ENCODE measurements at places on chromosomes 11 and 22. TPM values are rescaled to one million over a fixed set of nuclear protein-coding genes. Genes with fewer than 3 reads are reported as not detected.

The SMDT1 gene
- 59.9 TPM for total RNA-seq

The DEFB131B gene
- total RNA-seq = not detected

The PKNOX2 gene
- total RNA-seq = not detected

The MUC5B gene
- not detected for total RNA-seq

The CFAP300 gene
- not detected for total RNA-seq

The OR52B6 gene
- not detected for total RNA-seq

The MS4A15 gene
- total RNA-seq = not detected

The FGF4 gene
- total RNA-seq = not detected

The ZNF280B gene
- 2.4 TPM for total RNA-seq

The FAM180B gene
- not detected for total RNA-seq

The CCDC81 gene
- total RNA-seq = 0.83 TPM

The CCDC116 gene
- 0.27 TPM for total RNA-seq

The PRODH gene
- total RNA-seq = 0.56 TPM

The TTC28 gene
- total RNA-seq = 0.59 TPM

The ANKK1 gene
- total RNA-seq = 0.15 TPM

The MOV10L1 gene
- not detected for total RNA-seq

The RFPL1 gene
- not detected for total RNA-seq

The SLC39A13 gene
- total RNA-seq = 18.0 TPM

The MS4A3 gene
- not detected for total RNA-seq

The IGLL1 gene
- not detected for total RNA-seq

The OR4D9 gene
- not detected for total RNA-seq

The CRACR2B gene
- 1.8 TPM for total RNA-seq

The KCNQ1OT1 gene
- total RNA-seq = 0.19 TPM

The FGF3 gene
- total RNA-seq = not detected

The EHF gene
- not detected for total RNA-seq

The TRPC6 gene
- total RNA-seq = not detected

The ANGPTL5 gene
- total RNA-seq = not detected

The TUB gene
- total RNA-seq = 0.58 TPM

The KDM4D gene
- total RNA-seq = 1.6 TPM

The SLC15A3 gene
- 1.8 TPM for total RNA-seq

The MS4A4E gene
- not detected for total RNA-seq

The ELMOD1 gene
- total RNA-seq = not detected

The CRYAB gene
- total RNA-seq = not detected
